Sciatic nerve (tissue), 2 donors: ENCODE measurements at places on chromosomes 12 and 14. TPM values are rescaled to one million over a fixed set of nuclear protein-coding genes. Genes with fewer than 3 reads are reported as not detected.

IAPP gene
- total RNA-seq = not detected

GSC gene
- total RNA-seq = 4.5 TPM

PLEKHH1 gene
- total RNA-seq = 6.1 TPM

PRPH gene
- 3.7 TPM for total RNA-seq

MYF5 gene
- total RNA-seq = not detected

HOXC10 gene
- 17.2 TPM for total RNA-seq
